ENCODE measurements at places on chromosomes 3 and 15.

GRCh38 chr3:42078677-42079076 lies 12.5 kb upstream of the TRAK1 start:
- peak; percentile 80 for DNase-seq

- DNase-seq: no peak
Observed at GRCh38 chr3:124496061-124496460, 234.2 kb upstream of the UMPS start.

DNA sequence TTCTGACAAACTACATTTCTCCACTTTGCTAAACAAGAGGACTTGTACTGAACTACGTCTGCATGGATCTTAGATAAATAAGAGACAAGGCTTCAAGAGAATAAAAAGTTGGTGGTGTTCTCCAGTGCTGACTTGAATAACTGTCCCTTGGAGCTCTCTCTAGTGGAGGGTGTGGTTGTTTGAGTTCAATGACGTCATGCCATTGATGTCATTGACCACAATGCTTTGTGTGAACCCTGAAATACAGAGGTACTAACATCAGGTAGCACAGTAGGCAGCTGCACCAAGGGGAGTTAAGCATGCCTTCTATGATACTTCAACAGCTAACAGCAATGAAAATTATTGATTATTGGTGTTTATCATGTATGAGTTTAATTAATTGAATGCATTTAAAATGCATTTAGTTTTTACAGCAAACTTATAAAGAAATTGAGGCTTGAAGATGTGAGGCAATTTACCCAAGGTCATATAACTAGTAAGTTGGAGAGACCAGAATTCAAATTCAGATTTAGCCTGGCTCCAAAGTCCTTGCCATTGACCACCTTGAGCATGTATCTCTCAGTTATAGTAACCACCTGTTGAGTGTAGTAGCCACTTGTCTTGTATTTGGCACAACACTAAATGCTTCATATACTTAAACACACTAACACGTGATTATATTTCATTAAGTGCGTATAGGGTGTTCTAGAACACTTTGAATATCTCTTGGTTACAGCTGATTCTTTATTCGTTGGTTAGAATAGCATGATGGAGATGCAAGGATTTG lies 126.0 kb upstream of the ANKRD28 start:
- no peak for DNase-seq

DNA sequence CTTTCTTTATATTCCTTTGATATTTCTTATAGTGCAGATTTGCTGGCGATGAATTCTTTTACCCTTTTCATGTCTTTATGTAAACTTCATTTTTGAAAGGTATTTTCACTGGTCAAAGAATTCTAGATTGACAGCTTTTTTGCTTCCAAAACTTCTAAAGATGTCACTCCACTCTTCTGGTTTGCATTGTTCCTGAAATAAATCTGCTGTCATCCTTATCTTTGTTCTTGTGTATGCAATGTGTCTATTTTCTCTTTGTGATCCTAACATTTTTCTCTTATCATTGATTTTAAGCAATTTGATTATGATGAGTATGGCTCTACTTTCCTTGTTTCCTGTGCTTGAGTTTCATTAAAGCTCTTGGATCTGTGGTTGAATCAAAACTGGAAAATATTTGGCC lies 103.4 kb downstream of the GLDN start:
- no peak for DNase-seq

DNA sequence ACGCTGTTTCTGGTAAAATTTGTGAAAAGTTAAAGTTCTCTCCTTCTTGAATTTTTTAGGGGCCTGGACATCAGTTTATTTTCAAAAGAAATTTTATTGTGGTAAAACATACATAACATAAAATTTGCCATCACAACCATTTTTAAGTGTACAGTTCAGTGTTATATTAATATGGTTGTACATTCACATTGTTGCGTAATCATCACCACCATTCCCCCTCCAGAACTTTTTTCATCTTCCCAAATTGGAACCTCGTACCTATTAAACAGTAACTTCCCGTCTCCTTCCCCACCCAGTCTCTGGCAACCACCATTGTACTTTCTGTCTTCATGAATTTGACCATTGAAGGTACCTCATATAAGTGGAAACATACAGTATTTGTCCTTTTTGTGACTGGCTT lies 23.0 kb upstream of the XRN1 start:
- no peak for DNase-seq

DNA sequence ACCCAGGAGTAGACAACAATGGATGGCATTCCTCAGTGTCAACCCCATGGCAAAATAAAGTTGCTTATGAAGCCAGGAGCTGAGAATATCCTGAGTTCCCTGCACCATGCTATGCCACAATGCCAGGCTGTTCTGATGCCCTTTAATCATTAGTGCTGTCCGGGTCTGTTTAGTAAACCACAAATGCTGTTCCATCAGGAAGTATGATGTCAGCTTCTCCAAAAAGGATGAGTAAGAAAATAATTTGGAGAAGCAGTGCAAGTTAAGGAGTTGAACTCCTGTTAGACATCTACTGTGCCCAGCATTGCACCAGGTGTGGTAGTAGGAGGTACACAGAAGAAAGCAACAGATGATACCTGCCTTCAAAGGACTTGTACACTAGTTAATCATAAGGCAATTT lies 67.9 kb upstream of the GUCA1C start:
- no peak for DNase-seq

- no peak for DNase-seq
Observed at GRCh38 chr3:155949453-155950217, 79.2 kb downstream of the GMPS start.

- peak; percentile 66 for DNase-seq
Observed at GRCh38 chr15:90665288-90666134, 51.6 kb upstream of the BLM start.

DNA sequence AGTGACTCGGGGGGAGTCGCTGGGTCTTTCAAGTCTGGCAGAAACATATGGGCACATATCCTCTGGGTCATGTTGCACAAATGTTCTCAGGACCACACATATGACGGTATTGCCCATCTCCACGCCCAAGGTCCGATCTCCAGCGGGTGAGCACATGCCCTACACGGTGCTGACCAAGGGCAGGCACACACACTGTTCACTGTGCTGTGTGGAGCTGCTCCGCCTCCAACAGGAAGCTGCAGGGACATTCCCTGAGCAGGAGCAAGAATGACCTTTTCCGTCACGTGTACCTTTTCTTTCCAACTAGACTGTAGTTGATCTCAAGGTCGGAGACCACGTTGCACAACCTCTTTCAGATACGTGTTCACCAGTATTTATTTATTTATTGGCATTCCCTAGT lies 41.7 kb upstream of the B3GNT5 start:
- DNase-seq: no peak

DNA sequence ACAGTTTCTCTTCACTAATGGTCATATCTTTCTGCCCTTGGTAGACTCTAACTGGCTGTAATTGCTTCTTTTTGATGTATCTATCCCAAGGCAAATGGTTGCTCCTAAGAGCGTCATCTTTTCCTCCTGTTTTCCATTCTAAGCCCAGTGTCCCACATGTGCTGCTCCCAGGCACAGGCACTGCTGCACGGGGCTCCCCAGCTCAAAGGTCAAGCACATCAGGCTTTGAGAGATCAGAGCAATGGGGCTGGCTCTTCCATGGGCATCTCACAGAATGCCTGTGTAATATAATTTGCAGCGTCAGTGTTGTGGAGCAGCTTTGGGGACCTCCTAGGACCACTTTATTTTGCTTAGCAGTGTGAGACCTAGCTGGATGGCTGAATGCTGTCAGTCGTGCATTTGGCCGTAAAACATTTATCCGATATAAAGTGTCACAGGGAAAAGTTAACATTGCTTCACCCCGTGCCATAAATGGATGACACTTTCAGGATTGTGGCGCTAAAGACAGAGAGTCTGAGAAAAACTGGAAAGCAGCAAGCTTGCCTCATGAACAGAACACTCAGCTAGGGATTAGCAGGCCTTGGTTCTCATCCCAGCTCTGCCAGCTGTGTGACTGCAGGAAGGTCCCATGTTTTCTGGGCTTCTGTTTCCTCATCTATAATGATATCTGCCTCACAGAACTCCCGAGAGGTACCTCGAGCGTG lies 277.5 kb upstream of the TBL1XR1 start:
- no peak for DNase-seq

GRCh38 chr3:63818282-63819150 lies 583 bp upstream of the C3orf49 start:
- peak; percentile 65 for DNase-seq

GRCh38 chr3:188926111-188926510 lies 245.7 kb upstream of the TPRG1 start:
- DNase-seq: peak; percentile 68

- DNase-seq: no peak
Observed at GRCh38 chr3:31985831-31986230, 4.3 kb downstream of the ZNF860 start.

- DNase-seq: peak; percentile 61
Observed at GRCh38 chr15:60523056-60523455, 44.1 kb upstream of the ICE2 start.

DNA sequence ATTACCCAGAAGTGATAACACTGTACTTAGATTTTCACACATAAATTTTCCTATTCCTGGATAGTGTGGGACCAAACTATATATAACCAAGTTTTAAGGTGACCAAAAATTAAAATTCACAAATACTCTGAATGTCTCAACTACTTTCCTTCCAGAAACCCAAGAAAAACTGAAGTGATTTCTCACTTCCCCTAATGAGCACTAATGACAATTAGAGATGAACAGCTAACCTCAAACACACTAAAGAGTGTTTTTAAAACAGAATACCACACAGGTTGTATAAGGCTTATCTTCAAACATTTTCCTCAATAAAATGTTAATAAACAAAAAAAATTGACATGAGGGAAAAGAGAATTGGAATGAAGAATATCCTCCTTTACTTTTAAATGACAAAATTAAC lies 188.2 kb downstream of the ZBTB20 start:
- DNase-seq: no peak

GRCh38 chr3:101732240-101732641 lies 7.8 kb downstream of the CEP97 start:
- DNase-seq: no peak

DNA sequence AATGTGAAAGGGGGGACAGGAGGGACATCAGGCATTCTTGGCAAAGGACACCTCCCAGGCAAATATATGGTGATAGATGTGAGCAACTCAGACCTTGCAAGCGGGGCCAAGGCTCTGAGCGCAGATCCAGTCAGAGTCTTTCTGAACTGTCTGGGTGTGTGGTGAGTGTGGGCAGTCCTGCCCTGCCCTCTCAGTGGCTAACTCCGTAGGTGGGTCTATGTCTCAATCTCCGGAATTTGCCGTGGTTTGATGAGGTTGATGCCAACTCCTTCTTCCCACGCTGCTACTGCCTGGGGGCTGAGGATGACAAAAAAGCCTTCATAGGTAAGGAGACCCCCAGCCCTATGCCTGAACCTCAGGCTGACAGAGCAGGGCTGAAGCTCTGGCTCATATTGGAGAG lies 7.4 kb downstream of the TTLL3 start:
- DNase-seq: no peak

DNA sequence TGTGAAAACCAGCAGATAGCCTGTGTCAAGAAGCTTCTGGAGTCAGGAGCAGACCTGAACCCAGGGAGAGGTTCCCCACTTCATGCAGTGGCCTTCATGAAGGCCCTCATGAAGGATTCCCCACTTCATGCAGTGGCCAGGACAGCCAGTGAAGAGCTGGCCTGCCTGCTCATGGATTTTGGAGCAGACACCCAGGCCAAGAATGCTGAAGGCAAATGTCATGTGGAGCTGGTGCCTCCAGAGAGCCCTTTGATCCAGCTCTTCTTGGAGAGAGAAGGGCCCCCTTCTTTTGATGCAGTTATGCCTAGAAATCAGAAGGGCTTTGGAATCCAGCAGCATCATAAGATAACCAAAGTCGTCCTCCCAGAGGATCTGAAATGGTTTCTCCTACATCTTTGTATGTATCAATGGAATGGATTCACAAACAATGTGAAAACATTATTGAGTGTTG lies 103.9 kb upstream of the CHD2 start:
- DNase-seq: no peak

DNA sequence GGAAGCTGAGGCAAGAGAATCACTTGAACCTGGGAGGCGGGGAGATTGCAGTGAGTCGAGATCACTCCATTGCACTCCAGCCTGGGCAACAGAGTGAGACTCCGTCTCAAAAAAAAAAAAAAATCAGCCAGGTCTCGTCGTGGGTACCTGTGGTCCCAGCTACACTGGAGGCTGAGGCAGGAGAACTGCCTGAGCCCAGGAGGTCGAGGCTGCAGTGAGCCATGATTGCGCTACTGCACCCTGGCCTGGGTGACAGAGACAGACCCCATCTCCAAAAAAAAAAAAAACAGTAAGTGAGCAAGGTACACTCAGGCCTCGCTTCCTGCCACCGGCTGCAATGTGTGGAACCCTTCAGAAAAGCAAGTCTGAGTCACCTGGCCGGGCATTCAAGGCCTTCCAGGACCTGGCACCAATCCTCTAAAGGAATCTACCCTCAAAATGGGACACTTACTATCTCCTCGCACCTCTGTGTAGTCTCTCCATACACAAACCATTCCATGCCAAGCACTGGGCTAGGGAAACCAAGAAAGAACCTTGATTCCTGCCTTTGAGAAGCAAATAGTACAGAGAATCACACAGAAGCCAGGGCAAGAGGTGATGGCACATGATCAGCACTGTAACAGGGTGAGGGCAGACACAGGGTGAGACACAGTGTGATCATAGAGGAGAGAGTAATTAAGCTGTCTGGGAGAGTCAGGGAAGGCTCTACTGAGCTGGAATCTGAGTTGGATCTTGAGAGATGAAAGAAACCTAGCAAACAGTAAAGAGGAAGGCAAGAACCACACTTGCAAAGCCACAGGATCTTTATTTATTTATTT lies 9.7 kb downstream of the SCAMP2 start:
- DNase-seq: no peak

DNA sequence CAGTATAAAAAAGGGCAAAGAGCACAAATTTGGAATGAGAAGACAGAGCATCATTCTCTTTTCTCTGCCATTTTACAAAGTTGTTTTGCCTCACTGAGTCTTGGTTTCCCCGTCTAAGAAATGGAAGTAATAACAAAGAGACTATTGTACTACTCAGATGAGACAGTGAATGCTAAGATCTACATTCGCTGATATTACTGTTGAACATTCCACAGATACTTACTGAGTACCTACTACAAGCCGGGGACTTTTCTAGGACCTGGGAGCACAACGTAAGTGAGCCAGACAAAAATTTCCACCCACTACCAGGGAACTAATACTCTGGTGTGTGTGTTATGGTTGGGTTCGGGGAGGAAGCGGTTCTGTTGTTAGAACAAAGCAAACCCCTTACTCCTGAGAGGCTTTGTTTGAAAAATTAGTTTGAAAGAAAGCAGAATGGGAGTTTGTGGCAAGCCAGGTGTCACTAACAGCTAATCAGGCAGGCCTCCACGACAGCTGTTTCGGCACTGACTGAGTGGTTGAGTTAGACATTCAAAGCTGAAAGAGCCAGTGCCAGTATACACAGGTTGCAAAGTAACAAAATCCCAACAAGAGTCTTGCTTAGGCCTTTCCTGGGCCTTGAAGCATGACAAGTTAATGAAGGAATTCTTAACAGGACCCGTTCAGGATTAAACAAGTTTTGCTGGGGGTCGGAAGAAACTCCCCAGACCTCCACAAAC lies 458.3 kb downstream of the EDEM1 start:
- no peak for DNase-seq

- DNase-seq: no peak
Observed at GRCh38 chr3:139716908-139717485, 39.2 kb upstream of the NMNAT3 start.

GRCh38 chr15:23564821-23565394 lies 566 bp upstream of the MKRN3 start:
- DNase-seq: no peak

- no peak for DNase-seq
Observed at GRCh38 chr3:39506863-39507262, 39.4 kb downstream of the MOBP start.

GRCh38 chr3:38834110-38834509 lies 18.1 kb upstream of the SCN10A start:
- DNase-seq: peak; percentile 94

GRCh38 chr3:186152361-186152798 lies 43.5 kb upstream of the ETV5 start:
- DNase-seq: no peak
